ENCODE measurements at places on chromosomes 4 and X.

- DNase-seq, result no peak
Observed at GRCh38 chr4:19947349-19947748, 304.4 kb upstream of the SLIT2 start.

DNA sequence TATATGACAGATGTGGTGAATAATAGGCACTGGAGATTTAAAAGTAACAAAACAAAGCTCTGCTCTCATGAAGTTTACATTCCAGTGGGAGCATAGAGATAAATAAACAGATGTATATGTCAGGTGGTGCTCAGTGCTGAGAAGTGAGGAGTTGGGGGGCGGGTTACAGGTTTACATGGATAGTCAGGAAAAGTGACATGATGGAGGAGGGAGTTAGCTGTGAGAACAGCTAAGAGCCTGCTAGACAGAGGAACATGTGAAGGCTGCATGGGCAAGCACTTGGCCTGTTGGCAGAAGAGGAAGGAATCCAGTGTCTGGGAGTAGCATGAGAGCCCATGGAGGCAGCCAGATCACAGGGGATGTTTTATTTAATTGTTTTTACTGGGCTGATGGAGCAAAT is 10.2 kb upstream of the TMEM156 start:
- no peak for DNase-seq

DNA sequence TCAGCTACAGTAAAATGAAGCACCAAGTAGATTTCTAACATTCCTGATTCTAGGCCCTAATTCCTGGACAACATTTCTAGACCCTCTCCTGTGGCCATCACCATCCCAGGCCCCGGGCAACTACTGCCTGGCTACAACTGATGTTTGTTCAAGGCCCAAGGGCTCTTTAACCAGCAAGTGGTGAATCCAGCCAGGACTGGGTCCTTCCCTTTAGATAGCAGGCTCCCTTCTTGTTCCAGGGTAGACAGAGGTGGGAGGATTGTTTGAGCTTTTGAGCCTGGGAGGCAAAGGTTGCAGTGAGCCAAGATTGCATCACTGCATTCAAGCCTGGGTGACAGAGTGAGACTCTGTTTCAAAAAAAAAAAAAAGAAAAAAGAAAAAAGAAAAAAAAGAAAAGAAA is 12.7 kb upstream of the AADAT start:
- DNase-seq, result no peak

DNA sequence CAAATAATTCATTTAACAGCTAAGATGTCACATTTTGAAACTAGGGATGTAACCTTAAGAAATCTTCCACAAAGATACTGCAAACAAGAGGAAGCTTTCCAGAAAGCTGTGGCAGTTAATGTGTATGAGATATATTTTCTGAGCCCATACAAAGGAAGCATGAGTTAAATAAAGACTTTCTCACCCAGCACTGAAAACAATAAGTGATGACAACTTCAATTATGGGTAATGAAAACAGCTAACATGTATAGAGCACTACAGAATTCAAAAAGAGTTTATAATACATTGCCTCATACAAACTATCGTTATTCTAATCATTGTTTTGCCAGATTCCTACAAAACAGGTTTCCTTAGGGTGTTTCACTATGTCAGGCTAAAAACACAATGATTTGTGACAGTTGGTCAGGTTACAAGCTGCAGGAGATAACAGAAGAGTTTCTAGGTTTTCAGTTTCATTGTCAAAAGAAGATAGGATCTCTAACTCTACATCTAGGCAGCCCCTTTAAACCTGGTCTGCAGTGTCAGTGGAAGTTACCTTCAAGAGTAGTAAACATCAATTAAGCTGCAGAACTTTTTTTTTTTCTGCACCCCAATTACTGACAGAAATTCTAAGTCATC is 618.1 kb upstream of the ADGRL3 start:
- no peak for DNase-seq

GRCh38 chrX:10649265-10649664 is 28.9 kb upstream of the MID1 start:
- no peak for DNase-seq

DNA sequence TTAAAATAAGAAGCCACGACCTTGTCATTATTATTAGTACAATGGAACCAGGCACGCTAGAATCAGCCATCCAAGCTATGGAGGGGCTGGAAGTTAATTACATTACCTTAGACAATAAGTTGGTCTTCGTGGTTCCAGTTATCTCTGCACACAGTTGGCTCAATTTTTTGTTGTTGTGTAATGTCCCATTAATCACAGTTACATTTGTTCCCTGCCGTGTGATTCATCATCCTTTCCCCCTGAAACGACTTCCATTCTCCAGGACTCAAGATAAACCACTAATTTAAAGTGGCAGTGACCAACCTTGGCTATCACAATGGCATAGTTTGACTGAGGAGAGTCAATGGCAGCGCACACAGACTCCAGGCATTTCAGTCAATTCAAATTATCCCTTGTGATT is 905.0 kb downstream of the RAB28 start:
- DNase-seq, result no peak

- no peak for DNase-seq
Observed at GRCh38 chr4:126794363-126794762, 838.4 kb upstream of the INTU start.

DNA sequence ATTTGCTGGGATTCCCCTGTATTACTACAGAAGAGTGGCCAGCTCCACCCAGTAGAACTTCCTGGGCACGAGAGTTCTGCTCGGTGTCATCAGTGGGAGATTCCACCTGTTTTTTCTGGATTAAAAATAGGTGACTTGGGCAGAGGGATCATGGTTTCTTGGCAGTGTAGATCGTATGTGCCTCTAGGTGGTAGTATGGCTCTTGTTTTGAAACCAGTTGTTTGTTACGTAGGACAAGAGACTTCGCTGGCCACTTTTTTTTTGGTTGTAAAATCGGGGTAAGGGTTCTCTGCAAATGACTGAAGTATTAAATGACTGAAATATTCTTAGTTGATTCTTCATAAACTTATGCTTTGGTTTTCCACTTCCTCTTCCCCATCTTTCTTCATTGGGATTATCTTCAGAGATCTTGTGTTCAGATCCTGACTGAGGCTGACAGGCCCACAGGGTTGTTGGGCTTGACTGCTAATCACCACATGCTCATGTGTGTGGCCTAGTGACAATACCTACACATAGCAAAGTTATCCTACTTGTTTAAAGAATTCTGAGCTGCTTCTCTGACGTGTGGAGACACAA is 43.8 kb upstream of the WDR1 start:
- no peak for DNase-seq

DNA sequence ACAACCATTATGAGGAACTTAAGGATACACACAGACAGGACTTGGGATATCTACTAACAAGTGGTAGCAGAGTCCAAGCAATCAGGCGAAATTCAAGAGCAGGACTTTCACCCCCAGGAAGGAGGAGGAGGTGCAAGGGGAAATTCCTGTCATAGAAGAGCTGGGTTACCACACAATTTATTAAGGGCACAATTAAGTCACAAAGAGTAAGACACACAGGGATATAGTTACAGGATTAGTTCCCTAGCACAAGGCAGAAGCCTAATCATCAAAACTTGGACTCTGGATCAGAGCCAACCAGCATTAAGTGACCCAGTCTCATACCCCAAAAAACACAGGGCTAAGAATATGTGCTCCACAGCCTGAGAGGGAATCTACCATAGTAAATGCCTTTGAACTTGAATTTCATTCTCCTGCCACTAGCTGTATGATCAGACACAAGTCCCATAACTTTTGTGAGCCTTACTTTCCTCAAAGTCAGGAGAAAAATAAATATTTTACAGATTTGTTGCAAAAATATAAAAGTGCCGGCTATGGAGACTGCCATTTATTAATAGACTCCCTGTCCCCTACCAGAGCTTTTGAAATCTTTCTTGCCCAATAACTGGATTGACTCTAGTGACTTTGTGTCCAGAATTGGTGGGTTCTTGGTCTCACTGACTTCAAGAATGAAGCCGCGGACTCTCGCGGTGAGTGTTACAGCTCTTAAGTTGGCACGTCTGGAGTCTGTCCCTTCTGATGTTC is 87.0 kb downstream of the SYNPO2 start:
- no peak for DNase-seq

- no peak for DNase-seq
Observed at GRCh38 chrX:119482041-119482440, 13.8 kb downstream of the SLC25A5 start.

DNA sequence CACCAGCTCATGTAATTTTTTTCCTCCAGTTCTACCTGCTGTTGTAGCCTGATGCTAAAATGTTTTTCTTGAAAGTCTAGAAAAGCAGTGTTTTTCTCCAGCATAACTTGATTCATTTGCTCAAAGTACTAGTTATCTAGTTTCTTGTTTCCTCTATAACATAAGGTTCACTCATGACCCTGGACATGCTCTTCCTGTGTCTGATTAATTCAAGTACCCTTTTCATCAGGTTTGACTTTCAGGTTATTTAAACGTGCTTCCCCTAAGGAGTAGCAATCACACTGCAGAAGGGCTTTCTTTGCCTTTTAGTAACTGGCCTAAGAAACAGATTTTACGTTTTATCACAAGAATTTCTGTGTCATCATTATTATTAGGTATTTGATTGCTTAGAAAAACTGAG is 66.8 kb upstream of the EGFL6 start:
- no peak for DNase-seq

DNA sequence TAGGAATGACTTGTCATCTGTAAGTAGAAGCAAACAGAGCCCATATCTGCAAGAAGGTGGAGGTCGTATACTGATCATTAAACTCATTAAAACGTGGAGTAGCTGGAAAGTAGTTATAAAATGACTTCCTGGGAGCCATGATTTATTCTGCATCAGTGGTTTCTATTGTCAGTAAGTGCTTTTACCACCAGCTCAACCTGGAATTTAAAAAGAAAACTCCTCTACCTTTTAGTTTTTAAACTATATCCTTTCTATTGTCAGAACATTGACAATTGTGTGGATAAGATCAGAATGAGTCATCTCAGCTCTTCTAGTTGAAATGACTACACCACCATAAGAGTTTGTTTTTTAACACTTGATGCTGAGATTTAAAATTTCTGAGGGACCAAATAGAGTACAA is 651.2 kb upstream of the GALNT7 start:
- no peak for DNase-seq

- DNase-seq, result no peak
Observed at GRCh38 chr4:7828011-7828720, 111.5 kb downstream of the AFAP1 start.

- DNase-seq, result no peak
Observed at GRCh38 chr4:41930139-41930831, 4.9 kb upstream of the TMEM33 start.

GRCh38 chr4:138788267-138788790 is 227.3 kb upstream of the NOCT start:
- DNase-seq, result no peak

GRCh38 chr4:137748616-137749015 is 216.3 kb upstream of the PCDH18 start:
- no peak for DNase-seq

GRCh38 chrX:64350521-64350920 is 44.7 kb downstream of the MTMR8 start:
- DNase-seq, result no peak

DNA sequence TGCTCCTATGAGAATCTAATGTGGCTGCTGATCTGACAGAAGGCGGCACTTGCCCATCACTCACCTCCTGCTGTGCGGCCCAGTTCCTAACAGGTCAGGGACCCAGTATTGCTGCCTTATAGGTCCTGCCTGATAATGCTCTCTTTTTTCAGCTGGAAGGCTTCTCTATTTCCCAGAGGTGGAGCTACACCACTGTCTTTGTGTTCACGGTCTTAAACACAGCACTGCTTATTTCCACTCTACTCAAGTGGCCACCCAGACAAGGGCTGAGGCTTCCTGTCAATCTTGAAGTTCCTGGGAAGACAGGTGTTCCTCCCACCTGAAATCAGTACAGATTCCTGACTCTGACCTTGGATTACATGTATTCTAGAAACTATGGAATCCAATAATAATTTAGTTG is 270.6 kb downstream of the NR3C2 start:
- DNase-seq, result no peak

- DNase-seq, result no peak
Observed at GRCh38 chrX:72131317-72132294, at the start of gene RTL5. Gene RTL5, minus strand, starts transcription at chrX:72131915.

Data from iPS DF 19.7 (cell line).